GM12892 (cell line): ENCODE measurements at places on chromosomes 16 and 17.

- DNase-seq, result no peak
Measured at GRCh38 chr17:54256401-54256929, 433.7 kb downstream of the KIF2B start.

DNA sequence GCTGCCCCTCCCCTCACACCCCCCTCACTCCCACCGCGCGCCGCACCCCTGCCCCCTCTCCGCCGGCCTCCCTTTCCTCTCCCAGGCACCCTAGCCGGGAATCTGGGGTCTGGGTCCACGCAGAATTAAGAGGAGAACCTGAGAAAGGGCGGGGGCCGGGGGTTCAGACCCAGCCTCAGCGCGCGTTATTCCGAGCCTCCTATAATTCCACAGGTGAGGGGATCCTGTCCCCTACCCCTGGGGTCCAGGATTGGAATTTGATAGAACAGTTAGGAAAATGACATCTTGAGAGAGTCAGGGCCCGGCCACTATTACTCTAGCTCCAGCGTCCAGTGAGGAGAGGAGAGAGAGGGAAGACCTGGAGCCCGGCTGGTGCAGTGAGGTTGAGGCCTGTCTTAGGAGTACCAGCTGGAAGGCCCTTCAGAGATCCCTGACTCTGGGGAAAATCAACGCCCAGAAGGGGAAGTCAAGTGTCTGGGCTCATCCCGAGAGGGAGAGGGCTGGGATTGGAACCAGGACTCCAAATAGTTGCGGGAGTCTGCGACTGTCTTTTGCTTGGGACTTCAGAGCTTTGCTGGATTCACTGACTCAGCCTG, 17.3 kb downstream of the GRB7 start:
- no peak for DNase-seq

GRCh38 chr17:60091908-60092331, 13.2 kb upstream of the HEATR6 start:
- no peak for DNase-seq

GRCh38 chr16:47787696-47788095, 326.6 kb downstream of the PHKB start:
- no peak for DNase-seq

GRCh38 chr17:64491994-64492393, 4.9 kb downstream of the POLG2 start:
- no peak for DNase-seq
